ENCODE measurements at places on chromosomes 2 and 18.

DNA sequence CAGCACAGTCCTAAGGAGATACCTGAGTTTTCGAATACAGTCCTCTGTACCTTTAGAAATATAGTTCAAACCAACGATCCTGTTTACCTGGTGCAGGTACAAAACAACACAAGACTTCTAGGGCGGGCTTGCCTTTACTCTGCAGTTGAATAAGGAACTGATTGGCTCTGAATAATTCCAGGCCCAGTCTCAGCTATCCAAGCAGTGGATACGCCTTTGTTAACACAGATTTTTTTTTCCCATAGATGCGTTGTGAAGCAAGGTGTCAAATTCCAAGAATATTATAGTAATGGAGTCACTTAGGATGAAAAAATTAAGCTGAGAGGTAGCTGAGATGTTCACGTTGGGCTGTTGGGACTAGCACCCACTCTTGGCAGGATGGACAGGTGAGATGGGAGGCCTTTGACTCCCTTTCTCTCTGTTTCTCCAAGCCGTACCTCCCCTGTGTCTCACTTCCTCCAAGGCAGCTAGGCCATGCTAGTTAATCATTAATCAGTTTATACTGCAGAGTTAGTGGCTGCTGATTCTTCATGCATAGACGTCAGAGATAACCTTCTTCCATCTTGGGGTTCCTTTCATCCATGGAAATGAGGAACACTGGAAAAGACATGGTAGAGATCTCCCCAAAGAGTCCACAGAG is 380.8 kb upstream of the ACVR2A start:
- no peak for DNase-seq

DNA sequence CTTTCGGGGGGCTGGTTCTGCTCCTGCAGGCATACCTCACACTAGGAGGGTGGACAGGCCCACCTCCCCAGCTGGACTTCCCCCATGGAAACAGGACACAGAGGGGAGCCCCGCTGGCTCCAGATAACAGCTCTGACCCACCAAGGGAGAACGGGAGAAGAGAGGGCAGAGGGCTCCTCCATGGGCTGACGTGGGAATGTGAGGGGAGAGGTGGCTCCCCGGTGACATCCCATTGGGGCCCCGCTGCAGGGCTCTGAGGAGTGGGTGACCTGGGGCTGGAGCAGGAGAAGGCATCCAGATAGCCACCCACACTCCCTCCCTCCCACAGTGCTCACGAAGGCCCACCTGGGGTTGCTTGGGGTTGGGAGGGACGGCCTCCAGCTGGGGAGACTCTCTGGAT is 45.9 kb downstream of the FBLN7 start:
- DNase-seq = no peak

GRCh38 chr2:180676520-180677025 is 303.8 kb upstream of the UBE2E3 start:
- no peak for DNase-seq

DNA sequence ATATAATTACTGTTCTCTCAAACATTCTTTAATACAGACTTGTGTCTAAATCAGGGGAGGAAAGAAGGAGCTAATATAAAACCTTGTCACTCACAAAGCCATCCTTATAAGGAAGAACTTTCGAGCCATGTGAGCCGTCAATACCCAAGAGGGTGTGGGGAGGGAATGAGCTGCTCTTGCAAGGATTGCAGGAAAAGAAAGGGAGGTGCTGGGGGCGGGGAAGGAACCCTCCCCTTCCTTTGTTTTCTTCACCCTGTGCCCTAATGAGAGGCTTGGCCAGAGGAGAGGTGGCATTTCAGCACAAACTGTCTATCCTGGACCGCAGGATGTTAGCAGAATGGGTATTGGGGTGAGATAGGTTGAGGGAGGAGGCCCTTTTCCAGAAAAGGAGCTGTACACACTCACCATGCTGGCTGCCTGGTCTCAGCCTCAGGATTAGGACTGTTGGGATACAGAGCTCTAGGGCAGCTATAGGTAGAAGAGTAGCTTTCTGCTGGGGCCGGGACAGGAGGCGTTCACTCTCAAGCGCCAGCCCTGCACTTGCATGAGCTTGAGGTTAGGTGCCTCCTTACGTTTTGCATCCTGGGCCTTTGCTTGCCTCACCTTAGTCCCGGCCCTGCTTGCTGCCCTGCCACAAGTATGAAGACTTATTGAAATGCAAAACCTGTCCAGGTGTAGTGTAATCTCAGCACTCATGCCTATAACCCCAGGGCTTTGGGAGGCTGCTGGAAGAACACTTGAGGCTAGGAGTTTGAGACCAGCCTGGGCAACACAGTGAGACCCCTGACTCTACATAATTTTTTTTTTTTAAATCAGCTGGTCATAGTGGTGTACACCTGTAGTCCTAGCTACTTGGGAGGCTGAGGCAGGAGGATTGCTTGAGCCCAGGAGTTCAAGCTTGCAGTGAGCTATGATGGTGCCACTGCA is 190.5 kb downstream of the LOXHD1 start:
- DNase-seq = no peak

DNA sequence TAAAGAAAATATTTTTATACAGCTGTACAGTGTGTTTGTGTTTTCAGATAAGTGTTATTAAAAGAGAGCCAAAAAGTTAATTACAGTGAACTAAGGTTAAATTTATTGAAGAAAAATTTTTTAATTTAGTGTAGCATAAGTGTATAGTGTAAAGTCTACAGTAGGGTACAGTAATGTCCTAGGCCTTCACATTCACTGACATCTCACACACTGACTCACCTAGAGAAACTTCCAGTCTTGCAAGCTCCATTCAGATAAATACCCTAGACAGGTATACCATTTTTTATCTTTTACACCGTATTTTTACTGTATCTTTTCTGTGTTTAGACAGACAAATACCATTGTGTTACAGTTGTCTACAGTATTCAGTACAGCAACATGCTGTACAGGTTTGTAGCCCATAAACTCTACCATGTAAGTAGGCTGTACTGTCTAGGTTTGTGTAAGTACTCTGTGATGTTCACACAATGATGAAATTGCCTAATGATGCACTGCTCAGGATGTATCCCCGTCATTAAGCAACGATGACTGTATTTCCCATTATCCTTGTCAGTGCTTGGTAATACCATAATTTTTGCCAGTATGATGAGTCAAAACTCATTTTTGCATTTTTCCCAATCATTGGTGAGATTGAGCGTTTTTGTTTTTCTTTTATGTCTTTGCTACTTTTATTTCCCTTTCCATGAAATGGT is 48.2 kb upstream of the B3GNT2 start:
- DNase-seq = no peak

DNA sequence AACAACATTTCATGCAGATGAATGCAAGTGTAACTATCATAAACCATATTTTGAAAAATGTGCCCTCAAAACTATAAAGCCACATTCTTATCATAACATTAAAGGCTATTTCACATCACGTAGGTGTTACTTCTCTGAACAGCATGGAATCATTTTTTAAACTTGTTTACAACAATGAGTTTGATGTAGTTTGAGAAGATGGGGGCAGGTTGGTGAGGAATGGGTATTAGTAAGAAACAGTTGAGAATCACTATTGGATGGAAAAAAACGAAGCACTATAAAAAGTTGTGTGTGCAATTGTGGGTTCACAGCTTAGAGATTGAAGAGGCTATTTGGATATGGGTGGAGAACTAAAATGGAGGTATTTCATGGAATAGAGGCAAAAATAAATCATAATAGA is 569.1 kb downstream of the ARHGAP15 start:
- DNase-seq = no peak

DNA sequence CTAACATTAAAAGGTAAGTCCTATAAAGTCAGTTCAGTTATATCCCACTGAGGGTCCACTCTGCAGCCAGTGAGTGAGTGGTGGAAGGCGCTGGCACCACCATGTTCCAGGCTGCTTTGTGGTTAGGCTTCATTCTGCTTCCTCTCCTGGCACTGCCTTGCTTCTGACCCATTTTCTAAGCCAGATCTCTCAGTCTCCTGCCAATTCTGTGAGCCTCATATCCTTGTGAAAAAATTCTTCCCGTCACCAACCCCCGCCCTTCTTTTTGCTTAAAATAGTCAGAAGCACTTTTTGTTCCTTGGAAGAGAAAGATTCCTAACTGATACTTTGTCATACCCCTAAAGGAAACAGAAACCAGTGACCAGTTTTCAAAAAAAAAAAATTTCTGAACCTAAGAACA is 139.8 kb upstream of the NCK2 start:
- no peak for DNase-seq

DNA sequence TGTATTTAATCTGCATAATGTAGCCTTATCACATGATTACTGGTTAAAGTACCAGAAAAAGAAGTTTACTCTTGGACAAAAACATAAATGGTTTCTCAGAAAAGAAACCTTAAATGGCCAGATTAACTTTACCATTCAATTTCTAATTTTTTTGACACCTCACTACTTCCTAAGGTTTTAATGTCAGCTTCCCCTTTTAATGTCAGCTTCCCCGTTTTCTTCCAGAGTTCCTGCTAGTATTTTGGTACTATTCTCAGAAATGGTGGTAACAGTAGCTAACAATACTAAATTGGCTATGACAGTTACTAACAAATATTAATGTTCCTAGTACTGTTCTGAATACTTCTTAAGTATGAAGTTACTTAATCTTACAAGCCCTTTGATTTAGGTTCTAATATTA is 22.4 kb upstream of the SLC8A1 start:
- DNase-seq = no peak

DNA sequence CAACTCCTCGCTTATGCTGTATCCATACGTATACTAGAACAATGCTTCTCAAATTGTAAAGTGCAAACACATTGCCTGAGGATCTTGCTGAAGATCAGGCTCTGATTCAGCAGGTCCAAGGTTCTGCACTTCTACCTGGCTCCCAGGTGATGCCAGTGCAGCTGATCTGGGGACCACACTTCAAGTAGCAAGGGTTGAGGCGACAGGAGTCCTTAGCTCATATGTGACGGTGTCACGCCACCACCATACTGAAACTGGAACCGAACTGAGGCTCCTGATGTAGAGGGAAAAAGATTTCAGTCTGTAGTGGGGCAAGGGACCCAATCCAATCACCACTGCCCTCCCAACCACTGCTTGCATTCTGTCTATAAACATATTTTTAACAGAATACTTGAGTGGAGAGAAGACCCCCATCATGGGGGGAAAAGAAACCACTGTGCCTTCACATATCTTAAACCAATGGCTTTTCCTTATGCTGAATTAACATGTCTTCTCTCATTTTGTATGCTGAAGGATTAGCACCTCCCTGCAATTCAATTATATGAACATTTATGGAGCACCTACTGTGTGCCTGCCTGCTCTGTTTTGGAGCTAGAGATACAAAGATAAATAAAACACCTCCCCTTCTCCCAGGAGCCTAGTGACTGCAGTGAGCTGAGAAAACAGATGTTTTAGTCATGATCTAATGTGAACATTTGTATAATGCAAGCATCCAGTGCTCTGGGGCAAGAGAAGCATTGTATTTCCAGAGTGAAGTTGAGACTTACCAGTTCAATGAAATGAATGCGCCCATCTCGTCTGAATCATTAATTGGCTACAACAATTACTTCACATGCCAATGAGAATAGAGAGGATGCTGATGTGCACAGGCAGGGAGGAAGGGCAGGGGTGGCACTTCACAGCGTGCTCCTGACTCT is 6.6 kb upstream of the ASAP2 start:
- DNase-seq = no peak

DNA sequence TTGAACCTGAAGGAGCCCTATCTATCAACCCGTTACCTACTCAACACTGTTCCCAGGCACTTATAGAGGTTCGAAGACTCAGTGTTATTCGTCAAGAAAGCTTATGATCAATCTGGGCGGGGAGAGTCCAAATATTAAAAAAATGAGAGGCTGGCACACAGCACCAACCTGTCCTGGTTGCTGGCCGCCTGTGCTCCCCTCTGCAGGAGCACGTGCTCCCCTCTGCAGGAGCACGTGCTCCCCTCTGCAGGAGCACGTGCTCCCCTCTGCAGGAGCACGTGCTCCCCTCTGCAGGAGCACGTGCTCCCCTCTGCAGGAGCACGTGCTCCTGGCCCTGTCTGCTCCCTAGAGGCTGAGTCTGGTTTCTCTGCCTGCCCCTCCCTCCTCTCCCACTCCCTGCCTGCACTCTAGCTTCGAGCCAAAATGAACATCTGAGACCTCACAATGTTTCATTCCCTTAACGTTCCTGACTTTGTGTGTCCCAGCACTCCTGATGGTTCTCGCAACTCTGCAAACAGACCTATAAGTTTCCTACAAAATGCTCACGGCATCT is 614.0 kb upstream of the ID2 start:
- DNase-seq = no peak

DNA sequence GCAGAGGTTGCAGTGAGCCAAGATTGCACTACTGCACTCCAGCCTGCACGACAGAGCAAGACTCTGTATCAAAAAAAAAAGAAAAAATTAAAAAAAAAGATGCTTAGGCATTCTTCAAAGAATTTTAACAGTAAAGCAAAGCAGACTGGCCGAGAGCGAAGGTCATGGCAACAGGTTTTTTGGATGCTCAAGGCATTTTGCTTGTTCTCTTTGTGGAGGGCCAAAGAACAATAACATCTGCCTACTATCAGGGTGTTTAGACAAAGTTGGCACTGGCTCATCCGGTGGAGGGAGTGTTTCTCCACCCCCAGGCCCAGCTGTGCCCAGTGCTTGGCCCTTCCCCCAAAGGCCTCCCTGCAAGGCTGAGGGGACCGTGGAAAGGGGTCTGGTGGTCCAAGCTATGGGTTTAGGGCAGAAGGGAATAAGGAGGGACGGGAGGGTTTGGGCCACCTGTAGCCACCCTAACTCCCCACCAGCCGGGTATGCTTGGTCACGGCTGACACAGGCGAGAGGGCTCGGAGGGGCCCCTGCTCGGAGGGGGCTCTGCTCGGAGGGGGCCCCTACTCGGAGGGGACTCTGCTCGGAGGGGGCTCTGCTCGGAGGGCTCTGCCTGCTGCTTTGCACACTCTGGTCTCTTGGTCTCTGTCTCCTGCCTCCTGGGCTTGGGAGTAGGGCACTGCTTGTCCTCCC is 26.7 kb upstream of the ALLC start:
- DNase-seq = no peak

- DNase-seq = no peak
These were observed 923.7 kb upstream of the CNTNAP5 start for GRCh38 chr2:123101434-123101833.

DNA sequence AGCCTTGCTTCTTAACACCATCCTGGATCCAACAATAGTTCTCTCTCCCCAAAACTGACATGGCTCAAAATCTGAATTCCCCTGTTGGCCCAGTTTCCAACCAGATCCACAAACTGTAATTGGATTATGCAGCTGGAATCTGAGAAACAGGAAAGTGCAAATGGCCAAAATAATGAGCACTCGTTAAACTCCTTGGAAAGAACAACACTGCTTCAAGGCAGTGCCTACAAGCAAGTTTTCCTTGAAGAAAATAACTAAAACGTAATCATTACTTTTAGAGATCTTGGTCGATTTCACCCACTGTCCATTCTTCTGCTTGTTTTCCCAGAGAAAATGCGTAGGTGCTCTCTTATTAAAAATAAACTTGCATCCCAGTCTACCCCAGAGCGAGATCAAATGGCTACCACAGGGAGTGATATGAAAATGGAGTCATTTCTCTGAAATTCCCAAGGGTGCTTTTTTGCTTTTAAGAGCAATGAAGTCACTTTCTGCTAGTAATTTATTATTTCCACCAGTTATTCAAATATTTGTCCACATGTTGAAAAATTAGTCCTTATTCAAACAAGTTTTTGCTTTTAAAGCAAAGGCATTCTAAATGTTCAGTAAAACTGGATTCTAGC is 264.2 kb downstream of the C1D start:
- DNase-seq = no peak

- no peak for DNase-seq
These were observed 918 bp upstream of the NABP1 start for GRCh38 chr2:191676790-191677645.

- no peak for DNase-seq
These were observed 4.1 kb downstream of the ANTXR1 start for GRCh38 chr2:69017080-69017479.

Measured in activated T-cell treated with anti-CD3 and anti-CD28 coated beads for 4 hours (primary cell).